Activated T-cell treated with anti-CD3 and anti-CD28 coated beads, Interleukin-2, amount 50 U/mL, for 72 hours (primary cell): ENCODE measurements at places on chromosomes 13 and 19. TPM values are rescaled to one million over a fixed set of nuclear protein-coding genes. Genes with fewer than 3 reads are reported as not detected.

DNA sequence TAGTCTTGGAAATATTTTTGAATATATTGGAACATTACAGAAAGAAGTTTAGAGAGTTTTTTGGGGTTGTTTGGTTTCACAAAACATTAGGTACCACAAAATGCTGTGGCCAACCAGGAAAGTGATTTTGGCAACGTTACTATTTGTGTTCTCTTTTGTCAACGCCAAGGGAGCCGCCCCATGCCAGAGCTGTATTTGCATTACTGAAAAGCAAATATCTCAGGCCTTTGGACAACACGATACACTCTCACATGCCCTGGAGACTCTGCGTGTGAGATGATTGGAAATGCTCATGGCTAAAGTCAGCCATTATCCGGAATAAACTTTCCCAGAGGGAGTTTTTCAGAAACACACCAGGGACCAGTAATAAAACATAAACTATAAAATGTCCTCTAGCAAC, 324.6 kb downstream of the SHISA2 start:
- H3K36me3 ChIP-seq = no peaks in the 10 kb centered on the region
- H3K27ac ChIP-seq = no peak overlapping the region
- no peaks in the 10 kb centered on the region for H3K27me3 ChIP-seq
- no peak for DNase-seq

DNA sequence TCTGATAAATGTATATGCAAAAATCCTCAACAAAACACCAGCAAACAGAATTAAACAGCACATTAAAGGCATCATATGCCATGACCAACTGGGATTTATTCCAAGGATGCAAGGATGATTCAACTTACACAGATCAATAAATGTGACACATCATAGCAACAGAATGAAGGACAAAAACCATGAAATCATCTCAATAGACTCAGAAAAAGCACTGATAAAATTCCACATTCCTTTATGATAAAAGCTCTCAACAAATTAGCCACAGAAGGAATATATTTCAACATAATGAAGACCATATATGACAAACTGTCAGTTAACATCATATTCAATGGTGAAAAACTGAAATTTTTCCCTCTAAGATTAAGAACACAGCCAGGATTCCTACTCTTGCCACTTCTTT, 691.6 kb downstream of the DIAPH3 start:
- no peaks in the 10 kb centered on the region for H3K27me3 ChIP-seq
- no peak for DNase-seq
- no peak overlapping the region for H3K4me3 ChIP-seq
- no peaks in the 10 kb centered on the region for H3K36me3 ChIP-seq

- H3K36me3 ChIP-seq = peaks cover 8% of the 10 kb centered on the region
- no peak for DNase-seq
- H3K4me1 ChIP-seq = peaks cover 5% of the 10 kb centered on the region
- no peak overlapping the region for H3K27ac ChIP-seq
These were observed 39.2 kb downstream of the KCNC3 start for GRCh38 chr19:50290011-50290410.

The TNNT1 gene
- total RNA-seq = 0.49 TPM

- peaks cover 1% of the 10 kb centered on the region for H3K36me3 ChIP-seq
- H3K27me3 ChIP-seq = peaks cover 31% of the 10 kb centered on the region
- DNase-seq = no peak
- no peak overlapping the region for H3K4me3 ChIP-seq
- no peak overlapping the region for H3K27ac ChIP-seq
- H3K4me1 ChIP-seq = peaks cover 14% of the 10 kb centered on the region
These were observed 2.5 kb downstream of the GRTP1 start for GRCh38 chr13:113361406-113361805.

DNA sequence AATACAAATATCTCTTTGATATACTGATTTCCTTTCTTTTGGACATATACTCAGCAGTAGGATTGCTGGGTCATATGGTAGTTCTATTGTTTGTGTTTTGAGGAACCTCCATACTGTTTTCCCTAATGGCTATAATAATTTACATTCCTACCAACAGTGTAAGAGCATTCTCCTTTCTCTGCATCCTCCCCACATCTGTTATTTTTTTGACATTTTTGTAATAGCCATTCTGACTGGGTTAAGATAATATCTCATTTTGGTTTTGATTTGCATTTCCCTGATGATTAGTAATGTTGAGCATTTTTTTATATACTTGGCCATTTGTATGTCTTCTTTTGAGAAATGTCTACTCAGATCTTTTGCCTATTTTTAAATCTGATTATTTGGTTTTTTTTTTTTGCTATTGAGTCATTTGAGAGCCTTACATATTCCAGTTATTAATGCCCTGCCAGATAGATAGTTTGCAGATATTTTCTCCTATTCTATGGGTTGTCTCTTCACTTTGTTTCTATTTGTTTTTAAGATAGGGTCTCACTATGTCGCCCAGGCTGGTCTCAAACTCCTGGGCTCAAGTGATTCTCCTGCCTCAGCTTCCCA, 95.7 kb downstream of the FNDC3A start:
- peaks cover 3% of the 10 kb centered on the region for H3K36me3 ChIP-seq
- DNase-seq = no peak
- H3K27me3 ChIP-seq = no peaks in the 10 kb centered on the region
- no peak overlapping the region for H3K27ac ChIP-seq
- H3K4me3 ChIP-seq = no peak overlapping the region
